ENCODE measurements at places on chromosomes 5 and 9.

GRCh38 chr9:1294641-1295258 lies 244.6 kb downstream of the DMRT2 start:
- DNase-seq, result no peak

DNA sequence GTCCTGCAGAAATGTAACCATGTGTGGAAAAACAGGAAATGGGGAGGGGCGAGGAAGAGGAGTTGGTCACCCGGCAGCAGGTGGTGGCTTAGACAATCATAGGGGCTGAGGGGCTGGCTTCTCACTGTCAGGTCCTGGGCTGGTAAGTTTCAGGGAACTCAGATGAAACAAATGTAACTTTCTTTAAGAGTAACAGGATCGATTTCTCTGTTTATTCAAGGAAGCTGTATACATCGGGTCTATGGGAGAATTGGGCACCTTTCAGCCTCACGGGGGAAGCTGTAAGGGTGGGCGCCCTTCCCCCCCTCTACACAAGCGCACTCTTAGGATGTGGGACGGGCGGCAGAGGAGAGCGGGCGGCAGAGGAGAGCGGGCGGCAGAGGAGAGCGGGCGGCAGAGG lies 104.3 kb upstream of the SIMC1 start:
- DNase-seq, result no peak

GRCh38 chr9:92508018-92508820 lies 25.9 kb upstream of the ASPN start:
- no peak for DNase-seq

DNA sequence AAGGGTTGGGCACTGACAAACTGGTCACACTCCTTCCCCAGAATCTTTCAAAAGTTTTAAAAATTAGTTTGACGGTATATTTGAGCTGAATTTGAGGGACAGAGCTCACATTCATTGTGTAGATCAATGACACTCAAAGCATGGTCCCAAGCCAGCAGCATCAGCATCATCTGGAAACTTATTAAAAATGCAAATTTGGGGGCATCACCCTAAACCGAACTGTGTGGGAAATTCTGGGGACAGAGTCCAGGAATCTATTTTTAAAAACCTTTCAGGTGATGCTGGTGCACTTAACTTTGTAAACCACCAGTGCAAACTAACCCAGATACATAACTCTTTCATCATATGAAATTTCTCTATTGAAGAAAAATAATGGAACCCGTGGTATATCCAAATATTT lies 58.1 kb upstream of the MTAP start:
- no peak for DNase-seq

GRCh38 chr5:160105686-160106360 lies 13.4 kb downstream of the PWWP2A start:
- no peak for DNase-seq

DNA sequence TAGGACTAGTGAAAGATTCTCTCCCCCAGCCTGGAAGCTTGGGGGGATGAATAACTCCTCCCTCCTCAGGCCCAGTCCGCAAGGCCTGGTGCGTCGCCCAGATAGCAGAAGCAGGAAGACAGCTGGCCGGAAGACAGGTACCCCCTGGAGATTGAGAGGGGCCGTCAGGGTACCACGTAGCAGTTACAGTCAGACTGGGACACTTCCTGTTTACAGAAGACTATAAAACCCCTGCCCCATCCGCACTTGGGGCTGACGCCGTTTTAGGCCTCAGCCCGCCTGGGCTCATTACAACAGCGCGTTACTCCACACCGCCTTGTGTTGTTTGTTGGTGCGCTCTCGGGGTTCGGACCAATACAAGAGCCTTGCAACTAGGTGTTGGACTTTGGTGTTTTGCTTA lies 15.4 kb downstream of the SEMA6A start:
- DNase-seq, result no peak

GRCh38 chr5:55919625-55920024 lies 68.5 kb downstream of the IL31RA start:
- no peak for DNase-seq

Data from KG1 (cell line).